ENCODE measurements at places on chromosomes 5 and 9.

DNA sequence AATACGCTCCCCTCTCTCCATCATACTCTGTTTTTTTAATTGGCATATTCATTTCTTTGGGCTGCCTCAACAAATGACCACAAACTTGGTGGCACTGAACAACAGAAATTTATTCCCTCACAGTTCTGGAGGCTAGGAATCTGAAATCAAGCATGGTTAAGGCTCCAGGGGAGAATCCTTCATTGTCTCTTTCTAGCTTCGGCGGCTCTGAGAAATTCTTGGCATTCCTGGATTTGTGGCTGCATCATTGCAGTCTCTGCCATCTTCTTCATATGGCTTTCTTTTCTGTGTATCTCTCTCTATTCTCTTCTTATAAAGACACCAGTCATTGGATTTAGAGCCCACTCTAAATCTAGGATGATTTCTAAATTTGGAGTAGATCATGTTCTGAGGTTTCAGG, 10.9 kb upstream of the SLC24A2 start:
- no peak for DNase-seq
- H3K27me3 ChIP-seq, result no peaks in the 10 kb centered on the region
- no peaks in the 10 kb centered on the region for H3K4me1 ChIP-seq
- H3K36me3 ChIP-seq, result no peaks in the 10 kb centered on the region

GRCh38 chr5:133406977-133407632, 205.2 kb downstream of the FSTL4 start:
- H3K4me1 ChIP-seq, result no peaks in the 10 kb centered on the region
- no peak for DNase-seq
- peaks cover 8% of the 10 kb centered on the region for H3K27me3 ChIP-seq
- H3K27ac ChIP-seq, result no peak overlapping the region
- H3K4me3 ChIP-seq, result no peak overlapping the region

DNA sequence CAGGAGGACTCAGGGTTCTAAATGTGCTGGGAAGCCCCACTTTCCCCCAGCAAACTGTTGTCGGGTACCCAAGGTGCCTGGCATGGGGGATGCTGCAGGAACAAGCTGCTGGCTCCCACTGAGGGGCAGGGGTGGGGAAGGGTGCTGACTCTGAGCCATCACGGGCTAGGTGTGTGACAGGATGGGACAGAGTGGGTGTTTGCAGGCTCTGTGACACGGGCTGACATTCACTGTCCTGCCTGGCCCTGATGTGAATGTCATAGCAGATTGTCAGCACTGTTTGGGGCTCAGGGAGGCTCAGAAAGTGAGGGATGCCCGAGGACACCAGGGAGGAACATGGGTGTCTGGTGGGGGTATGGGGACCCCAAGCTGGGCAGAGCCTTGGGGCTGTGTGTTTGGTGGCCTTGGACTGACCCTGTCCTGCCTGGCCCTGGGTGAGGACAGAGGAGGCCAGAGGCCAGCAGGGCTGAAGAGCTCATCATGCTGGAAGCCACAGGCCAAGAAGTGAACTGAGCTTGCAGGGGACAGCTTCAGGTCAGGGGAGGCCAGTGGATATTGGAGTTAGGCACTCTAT, 20.6 kb downstream of the WNK2 start:
- no peaks in the 10 kb centered on the region for H3K36me3 ChIP-seq
- H3K27ac ChIP-seq, result peak overlapping the region; percentile 50
- peaks cover 39% of the 10 kb centered on the region for H3K4me1 ChIP-seq
- DNase-seq, result no peak
- no peak overlapping the region for H3K4me3 ChIP-seq

- peaks cover 12% of the 10 kb centered on the region for H3K4me1 ChIP-seq
- H3K27me3 ChIP-seq, result no peaks in the 10 kb centered on the region
- H3K4me3 ChIP-seq, result no peak overlapping the region
- peaks cover 24% of the 10 kb centered on the region for H3K36me3 ChIP-seq
- DNase-seq, result no peak
- H3K27ac ChIP-seq, result no peak overlapping the region
Observed at GRCh38 chr5:175489693-175490443, 11.5 kb downstream of the SFXN1 start.

DNA sequence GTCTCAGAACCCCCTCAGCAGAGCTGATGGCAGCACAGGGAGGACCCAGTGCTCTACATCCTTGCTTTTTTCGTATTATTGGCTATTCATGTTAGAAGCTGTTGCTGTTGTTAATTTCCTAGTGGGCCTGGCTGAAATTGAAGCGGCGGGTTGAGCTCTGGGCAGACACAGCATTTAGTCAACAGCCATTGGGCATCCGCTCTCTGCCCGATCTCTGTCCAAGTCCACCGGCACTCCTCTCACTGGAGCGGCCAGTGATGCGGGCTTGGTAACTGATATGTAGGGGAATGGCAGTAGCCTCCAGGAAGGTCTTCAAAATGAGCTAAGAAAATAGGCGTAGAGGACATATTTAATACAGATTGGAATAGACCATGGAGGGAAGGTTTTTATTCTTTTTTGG, 1.3 kb upstream of the GARNL3 start:
- no peaks in the 10 kb centered on the region for H3K4me1 ChIP-seq
- H3K27me3 ChIP-seq, result no peaks in the 10 kb centered on the region
- no peak for DNase-seq
- H3K4me3 ChIP-seq, result no peak overlapping the region

DNA sequence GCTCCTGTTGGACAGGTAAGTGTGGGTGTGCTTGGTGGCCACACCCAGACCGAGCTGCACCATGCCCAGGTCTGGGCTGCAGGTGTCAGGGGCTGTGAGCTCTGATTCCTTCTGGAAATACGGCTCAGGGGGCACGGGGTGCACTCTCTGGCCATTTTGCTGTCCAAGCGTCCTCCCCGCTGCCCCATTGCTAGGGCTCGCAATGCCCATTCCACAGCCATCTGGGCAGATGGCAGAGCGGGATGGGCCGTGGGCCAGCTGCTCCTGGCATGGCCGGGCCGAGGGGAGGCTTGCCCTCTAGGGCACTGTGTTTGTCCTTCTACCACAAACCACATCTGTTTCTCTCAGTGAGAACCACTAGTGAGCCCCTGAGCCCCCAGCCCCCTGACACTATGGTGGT, 67.9 kb upstream of the RXRA start:
- no peak overlapping the region for H3K4me3 ChIP-seq
- H3K36me3 ChIP-seq, result no peaks in the 10 kb centered on the region
- no peaks in the 10 kb centered on the region for H3K4me1 ChIP-seq
- H3K27me3 ChIP-seq, result no peaks in the 10 kb centered on the region
- no peak for DNase-seq
- H3K27ac ChIP-seq, result no peak overlapping the region

- DNase-seq, result no peak
- no peaks in the 10 kb centered on the region for H3K4me1 ChIP-seq
- H3K36me3 ChIP-seq, result no peaks in the 10 kb centered on the region
- H3K27me3 ChIP-seq, result no peaks in the 10 kb centered on the region
- no peak overlapping the region for H3K27ac ChIP-seq
Observed at GRCh38 chr5:5383461-5383860, 39.0 kb upstream of the ICE1 start.

DNA sequence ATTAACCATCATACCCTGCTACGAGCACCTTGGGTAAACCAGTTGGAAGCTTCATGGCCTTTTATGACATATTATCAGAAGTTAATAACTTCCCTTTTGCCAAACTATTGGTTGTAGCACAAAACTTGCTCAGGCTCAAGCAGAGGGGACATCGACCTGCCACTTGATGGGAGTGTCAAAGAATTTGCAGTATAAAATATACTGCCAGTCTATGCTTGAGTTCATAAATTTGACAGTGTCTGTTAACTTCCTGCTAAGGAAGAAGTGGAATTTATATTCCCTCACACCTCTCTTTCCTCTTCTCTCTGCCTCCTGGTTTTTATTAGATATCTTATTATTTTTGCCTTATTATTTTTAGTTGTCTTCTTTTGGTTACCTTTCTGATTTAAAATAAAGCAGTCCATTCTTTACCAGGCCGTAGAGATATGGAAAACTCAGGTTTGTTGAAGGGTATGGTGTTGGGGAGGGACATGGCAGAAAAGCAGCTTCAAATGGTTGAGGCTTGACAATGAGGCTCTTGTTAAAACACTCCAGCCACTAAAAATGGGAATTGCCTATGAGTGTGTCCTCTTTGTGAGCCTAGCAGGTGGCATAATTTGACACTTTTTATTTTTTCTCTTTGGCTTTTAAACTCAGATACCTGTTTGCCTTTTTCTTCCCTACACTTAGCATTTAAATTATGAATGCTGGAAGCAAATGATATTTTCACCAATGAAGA, 298.0 kb downstream of the DOCK8 start:
- no peak overlapping the region for H3K27ac ChIP-seq
- H3K36me3 ChIP-seq, result no peaks in the 10 kb centered on the region
- no peaks in the 10 kb centered on the region for H3K4me1 ChIP-seq
- H3K27me3 ChIP-seq, result no peaks in the 10 kb centered on the region
- H3K4me3 ChIP-seq, result no peak overlapping the region

GRCh38 chr9:14932231-14932630, 22.0 kb upstream of the FREM1 start:
- no peaks in the 10 kb centered on the region for H3K36me3 ChIP-seq
- no peaks in the 10 kb centered on the region for H3K27me3 ChIP-seq
- no peak overlapping the region for H3K4me3 ChIP-seq
- no peak for DNase-seq
- no peaks in the 10 kb centered on the region for H3K4me1 ChIP-seq

GRCh38 chr5:174386306-174386705, 338.1 kb upstream of the MSX2 start:
- no peaks in the 10 kb centered on the region for H3K4me1 ChIP-seq
- no peak overlapping the region for H3K27ac ChIP-seq
- H3K4me3 ChIP-seq, result no peak overlapping the region
- peaks cover 28% of the 10 kb centered on the region for H3K27me3 ChIP-seq
- DNase-seq, result no peak

DNA sequence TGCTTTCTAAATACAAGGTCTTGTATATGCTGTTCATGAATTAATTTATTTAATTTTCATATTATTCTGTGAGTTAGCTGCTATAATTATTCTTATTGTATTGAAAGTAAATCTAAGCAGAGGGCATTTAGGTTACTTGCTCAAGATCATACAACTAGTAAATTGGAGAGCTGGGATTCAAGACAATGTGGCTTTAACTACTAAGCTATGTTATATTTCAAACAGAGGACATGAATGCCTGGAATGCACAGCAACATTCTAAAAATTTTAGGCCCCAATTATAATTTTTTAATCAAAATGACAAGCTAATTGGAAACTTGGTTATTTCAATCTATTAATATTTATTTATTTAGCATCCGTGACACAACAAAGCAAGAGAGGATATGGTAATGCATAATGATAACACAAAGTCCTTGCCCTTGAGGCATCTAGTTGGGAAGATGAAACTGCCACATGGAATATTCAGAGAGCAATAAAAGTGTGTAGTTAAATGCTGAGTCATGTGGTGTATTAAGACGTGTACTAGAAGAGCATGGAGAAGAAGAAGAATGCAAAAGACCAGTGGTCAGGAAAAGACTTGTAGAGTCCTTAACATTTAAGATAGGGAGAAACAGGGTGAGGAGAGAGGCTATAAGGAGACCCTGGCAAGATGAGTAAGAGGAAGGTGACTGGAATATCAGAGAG, 24.4 kb downstream of the CTXN3 start:
- no peaks in the 10 kb centered on the region for H3K4me1 ChIP-seq
- no peak for DNase-seq
- H3K27me3 ChIP-seq, result no peaks in the 10 kb centered on the region
- H3K4me3 ChIP-seq, result no peak overlapping the region

DNA sequence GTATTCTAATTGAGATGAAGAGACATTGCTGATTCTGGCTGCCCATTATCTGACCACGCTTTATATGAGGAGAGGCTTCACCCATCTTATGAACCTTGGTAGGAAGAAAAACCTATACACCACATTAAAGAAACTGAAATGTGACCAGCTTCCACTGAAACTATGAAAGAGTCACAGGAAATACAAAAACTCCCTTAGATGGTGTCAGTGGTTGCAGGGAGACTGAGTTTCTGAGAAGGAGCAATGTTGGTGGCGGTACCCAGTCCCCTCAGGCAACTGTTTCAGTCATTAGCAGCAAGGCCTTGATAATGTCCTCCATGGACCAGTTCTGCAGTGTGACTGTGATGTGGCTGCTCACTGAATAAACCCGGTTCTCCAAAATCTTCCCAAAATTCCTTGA, 110.5 kb upstream of the FTMT start:
- no peaks in the 10 kb centered on the region for H3K4me1 ChIP-seq
- no peak overlapping the region for H3K4me3 ChIP-seq
- H3K27me3 ChIP-seq, result no peaks in the 10 kb centered on the region
- H3K36me3 ChIP-seq, result no peaks in the 10 kb centered on the region
- H3K27ac ChIP-seq, result no peak overlapping the region

DNA sequence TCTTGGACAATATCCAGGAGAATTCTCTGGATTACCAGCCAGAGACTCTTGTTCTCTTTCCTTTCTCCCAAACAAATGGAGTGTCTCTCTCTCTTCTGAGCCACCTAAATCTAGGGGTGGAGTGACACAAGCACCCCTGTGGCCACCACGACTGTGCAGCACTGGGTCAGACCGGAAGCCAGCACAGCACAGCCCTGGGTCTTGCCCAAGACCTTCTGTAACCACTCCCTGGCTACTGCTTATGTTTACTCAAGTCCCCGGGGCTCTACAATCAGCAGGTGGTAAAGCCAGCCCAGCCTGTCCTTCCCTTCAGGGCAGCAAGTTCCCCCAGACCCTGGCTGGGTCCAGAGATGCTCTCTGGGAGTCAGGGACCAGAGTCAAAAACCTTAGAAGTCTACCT, 110.0 kb upstream of the TUT7 start:
- DNase-seq, result no peak
- no peak overlapping the region for H3K27ac ChIP-seq
- no peaks in the 10 kb centered on the region for H3K36me3 ChIP-seq
- H3K4me1 ChIP-seq, result no peaks in the 10 kb centered on the region

DNA sequence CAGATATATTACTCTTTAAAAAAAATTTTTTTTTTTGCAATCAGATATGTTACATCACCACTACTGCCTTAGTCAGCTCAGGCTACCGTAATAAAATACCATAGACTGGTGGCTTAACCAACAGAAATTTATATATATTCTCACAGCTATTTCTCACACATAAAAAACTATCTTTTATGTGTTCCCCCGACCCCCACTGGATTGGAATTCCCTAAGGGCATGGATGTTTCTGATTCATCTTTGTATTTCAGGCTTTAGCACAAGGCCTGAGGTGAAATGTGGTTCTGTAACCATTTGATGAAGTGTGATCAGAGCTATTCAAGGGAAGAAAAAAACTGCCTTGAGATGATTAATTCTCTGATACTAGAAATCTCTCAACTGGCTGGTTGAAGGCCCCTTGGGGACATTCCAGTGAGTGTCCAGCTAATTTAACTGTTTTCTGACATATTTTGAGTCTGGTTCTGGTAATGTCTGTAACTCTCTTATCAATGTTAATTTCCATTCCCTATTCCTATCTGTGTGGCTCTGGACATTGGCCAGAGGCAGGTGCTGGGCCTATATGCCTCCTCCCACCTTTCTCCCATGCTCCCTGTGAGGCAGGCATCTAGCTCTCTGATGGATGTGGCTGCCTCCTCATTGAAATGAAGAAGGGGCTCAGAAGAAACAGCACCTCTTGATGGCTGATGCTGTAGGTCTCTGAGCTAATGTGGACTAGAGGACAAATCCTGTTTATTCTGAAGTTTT, 2.5 kb downstream of the CD14 start:
- no peak for DNase-seq
- peaks cover 17% of the 10 kb centered on the region for H3K4me1 ChIP-seq
- no peaks in the 10 kb centered on the region for H3K27me3 ChIP-seq
- H3K36me3 ChIP-seq, result no peaks in the 10 kb centered on the region
- H3K27ac ChIP-seq, result no peak overlapping the region
